ENCODE measurements at places on chromosomes 11 and 22.

GRCh38 chr11:117819096-117820040, 5.2 kb downstream of the FXYD2 start:
- DNase-seq: peak; percentile 53

- DNase-seq: no peak
Observed at GRCh38 chr22:48975886-48976285, 851.8 kb downstream of the BRD1 start.

DNA sequence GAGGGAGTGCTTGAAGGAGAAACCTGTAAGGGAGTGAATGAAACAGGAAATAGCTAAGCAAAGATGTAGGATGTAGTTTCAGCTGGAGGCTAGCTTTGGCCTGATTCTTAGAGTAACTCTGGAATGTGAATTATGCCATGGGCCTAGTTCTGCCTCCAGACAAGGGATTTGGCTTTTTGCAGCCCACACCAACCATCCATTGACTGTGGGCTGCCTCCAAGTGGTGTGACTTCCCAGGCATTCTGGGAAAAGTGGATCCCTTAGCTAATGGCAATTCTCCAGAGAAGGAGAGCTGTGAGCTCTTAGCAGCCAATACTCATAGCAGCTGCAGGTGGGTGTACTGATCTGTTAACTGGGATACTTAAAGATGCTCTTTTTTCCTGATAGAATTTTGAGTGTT, 2.0 kb upstream of the OR9I1 start:
- DNase-seq: no peak

DNA sequence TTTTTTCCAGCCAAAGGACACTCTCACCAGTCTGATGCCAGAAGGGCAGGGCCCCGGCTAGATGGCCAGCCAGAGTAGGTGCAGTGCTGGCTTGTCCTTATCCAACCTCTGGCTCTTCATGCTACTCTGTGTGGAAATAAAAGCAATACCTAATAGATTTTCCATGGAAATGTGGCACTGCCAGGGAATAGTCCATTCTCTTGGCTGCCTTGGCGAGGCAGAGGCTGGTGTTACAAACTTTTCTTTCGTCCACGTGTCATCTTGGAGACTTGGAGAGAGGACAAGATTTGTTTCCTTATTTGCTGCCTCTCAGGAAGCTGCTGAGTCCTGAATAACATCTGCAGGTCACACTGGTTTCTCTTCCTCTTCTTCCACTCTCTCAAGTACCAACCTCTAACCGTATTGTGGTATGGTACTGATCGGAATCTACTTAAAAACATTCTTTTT, 17.2 kb upstream of the C1QTNF4 start:
- DNase-seq: no peak

DNA sequence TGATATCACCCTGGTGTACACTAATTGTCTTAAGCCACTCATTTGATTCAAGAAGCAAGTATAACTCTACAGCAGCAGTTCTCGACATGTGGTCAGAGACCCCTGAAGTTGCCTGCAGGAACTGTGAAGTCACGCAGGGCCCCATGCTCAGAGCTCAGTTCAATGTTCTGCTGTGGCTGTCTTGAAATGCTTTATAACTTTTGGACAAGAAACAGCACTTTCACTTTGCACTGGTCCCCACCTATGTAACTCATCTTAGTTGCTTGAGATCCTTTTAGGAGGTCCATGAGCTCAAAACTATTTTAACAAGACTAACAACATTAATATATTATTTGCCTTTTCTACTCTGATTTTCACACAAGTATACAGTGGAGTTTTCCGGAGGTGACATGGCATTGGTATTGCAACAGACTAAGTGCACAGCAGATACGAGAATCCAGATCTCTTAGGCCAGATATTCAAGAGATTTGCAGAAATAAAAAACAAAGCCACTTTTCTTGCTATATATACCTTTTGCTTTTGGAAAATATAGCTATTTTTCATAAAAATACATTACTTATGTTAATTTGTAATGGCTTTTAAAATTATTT, 64.8 kb downstream of the PRR5L start:
- no peak for DNase-seq
